ENCODE measurements at places on chromosomes 5 and 9.

DNA sequence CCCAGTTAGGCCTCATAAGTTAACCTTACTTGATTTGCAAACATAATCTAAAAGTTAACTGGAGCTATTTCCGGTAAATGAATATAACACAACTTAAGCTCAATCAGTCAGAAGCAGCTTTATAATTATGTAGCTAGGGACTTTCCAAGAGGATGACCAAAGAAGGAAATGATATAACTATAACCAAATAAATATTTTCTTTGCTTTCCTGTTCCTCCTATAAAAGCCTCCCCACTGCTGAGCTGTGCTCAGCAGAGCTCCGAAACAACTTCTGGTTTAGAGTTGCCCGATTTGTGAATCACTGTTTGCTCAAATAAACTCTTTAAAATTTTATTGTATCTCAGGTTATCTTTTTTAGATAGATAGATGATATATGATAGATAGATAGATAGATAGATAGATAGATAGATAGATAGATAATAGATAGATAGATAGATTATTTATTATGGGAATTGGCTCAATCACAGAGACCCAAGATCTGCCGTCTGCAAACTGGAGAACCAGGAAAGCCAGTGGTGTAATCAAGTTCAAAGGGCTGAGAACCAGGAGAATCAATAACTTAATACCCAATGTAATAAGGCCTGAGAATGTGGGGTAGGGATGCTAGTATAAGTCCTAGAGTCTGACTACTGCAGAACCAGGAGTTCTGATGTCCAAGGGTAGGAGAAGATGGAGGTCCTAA is 19.3 kb upstream of the TMEM161B start:
- no peak for DNase-seq

GRCh38 chr5:168062239-168062638 is 229.2 kb upstream of the WWC1 start:
- DNase-seq: no peak

DNA sequence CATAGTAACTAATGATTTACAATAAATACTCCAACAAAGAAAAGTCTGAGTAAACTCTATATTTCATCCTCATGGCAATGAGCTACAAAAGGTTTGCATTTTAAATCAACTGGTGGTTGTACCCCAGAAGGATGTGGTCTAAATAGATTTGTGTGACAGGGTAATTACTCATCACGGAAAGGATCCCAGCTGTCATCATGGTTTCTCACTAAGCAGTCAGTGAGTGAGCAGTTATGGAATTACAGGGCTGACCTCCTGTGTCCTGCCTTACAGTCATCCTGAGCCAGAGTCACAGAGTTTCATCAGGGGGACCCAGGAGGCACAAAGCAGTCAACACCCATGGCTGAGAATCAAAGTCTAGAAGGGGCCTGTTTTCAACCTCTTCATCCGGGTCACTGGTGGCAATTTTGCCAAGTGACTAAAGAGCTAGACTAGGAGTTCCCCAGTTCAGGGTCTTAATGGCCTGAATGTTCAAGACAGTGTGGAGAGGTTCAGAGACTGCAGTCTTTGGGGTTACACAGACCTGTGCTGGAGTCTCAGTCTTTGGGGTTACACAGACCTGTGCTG is 210.7 kb upstream of the SLC24A2 start:
- DNase-seq: peak; percentile 46

- DNase-seq: no peak
These were observed 57.7 kb downstream of the FGF18 start for GRCh38 chr5:171477101-171477500.

Data from activated naive CD4-positive, alpha-beta T cell treated with anti-CD3 and anti-CD28 coated beads, Interleukin-2, amount 50 U/mL, for 16 hours (primary cell).